Stimulated activated CD8-positive, alpha-beta memory T cell treated with anti-CD3 and anti-CD28 coated beads, Interleukin-2, amount 100 ng/mL, for 48 hours (primary cell): ENCODE measurements at places on chromosomes 1 and 21.

GRCh38 chr1:182304218-182304617, 87.4 kb downstream of the GLUL start:
- no peak for DNase-seq

- DNase-seq: no peak
Observed at GRCh38 chr1:51669272-51669671, 52.4 kb downstream of the OSBPL9 start.

DNA sequence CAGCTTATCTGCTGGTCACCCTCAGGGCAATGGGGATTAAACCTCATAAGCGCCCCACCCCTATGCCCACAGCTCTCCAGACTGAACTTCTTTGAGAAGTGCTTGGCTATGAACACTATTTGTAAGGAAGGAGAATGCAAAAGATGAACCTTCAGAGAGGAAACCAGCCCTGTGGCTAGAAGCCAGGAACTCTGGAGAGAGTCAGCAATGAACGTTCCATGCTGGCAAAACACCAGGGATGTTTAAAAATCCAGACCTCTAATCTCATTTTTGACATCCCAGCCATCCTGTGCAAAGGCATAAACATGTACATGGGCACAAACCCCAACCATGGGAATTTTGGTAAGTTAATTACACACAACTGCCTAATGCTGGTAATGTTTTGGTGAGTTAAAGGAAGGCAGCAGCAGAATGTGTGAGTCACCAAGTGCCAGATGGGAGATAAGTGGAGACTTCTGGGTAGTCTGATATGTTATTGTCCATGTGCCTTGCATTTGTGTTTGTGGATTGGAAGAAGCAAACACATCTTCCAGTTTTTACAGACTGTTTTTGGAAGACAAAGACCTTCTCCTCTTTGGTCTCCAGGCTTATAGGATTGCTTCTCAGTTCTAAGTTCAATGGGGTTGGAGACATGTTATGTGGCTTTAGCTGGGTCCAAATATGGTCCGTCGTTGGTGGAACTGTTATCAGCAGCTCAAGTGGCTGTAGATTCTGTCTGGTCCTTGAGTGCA, 174.1 kb upstream of the ETV3 start:
- no peak for DNase-seq

DNA sequence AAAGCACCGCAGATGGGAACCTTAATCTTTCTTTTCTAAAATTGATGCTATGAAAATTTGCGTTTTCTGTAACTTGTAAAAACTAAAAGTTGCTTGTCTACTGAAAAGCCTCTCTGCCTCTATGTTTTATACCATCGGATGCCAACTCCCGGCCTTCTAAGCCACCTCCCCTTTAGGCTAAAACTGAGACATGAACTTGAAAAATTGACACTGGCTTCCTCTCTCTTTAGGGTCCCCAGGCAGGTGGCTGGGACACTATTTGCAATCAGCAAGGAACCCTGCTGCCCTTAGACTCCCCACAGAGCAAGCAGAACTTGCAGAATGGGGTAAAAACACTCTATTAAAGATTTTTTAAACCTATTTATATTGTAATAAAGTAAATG, 151.1 kb upstream of the CAMK1G start:
- DNase-seq: no peak

DNA sequence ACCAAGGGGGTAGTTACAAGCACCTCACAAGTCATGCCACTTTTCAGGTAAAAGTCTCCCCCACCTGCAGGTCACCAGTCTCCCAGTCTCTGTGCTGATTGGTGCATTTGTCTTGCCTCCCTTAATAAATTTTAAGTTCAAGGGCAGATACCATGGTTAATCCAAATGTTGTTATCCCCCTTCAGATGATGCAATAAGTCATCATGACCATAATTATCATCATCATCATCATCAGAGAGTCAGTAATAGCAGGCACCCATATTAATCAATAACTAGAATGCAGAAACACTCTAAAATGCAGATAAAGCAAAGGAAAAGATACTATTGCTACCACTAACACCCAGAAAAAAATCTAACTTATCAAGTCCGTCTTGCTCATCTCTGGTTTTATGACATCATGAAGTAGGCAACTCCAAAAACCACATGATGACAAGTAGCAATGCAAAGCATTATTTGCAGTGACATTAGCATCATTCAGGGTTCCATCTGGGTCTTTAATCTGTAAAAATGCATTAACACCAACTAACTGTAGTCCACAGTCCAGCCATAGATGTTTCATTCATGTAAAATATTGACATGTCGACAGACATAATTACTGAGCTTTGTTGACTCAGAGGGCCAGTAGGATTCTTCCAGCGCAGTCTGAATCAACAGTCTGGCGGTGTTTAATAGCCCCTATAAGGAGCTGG, 492.0 kb upstream of the RUNX1 start:
- DNase-seq: no peak

- DNase-seq: no peak
Observed at GRCh38 chr1:215474940-215475339, 92.2 kb upstream of the KCTD3 start.

- no peak for DNase-seq
Observed at GRCh38 chr1:84877592-84877991, 15.4 kb downstream of the LPAR3 start.

DNA sequence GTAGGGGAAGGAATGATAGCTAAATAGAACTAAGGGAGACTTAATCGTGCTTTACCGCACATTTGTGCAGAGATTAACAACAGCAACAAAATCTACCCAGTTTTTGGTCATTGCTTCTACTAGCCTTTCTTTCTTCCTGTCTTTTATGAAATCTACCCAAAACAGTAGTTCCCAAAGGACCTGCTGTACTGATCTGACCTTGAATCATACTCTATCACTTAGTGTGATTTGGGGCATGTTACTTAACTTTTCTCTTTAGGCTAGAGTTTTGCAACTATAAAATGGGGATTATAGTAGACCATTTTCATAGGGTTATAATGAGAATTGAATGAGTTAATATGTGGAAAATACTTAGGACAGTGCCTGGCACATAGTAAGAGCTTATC, 30.5 kb upstream of the MACF1 start:
- no peak for DNase-seq

GRCh38 chr21:37208056-37208721, 58.9 kb downstream of the VPS26C start:
- no peak for DNase-seq
